ENCODE measurements at places on chromosomes 1 and 21.

GRCh38 chr1:116906812-116907211 is 2.9 kb upstream of the PTGFRN start:
- DNase-seq, result no peak

DNA sequence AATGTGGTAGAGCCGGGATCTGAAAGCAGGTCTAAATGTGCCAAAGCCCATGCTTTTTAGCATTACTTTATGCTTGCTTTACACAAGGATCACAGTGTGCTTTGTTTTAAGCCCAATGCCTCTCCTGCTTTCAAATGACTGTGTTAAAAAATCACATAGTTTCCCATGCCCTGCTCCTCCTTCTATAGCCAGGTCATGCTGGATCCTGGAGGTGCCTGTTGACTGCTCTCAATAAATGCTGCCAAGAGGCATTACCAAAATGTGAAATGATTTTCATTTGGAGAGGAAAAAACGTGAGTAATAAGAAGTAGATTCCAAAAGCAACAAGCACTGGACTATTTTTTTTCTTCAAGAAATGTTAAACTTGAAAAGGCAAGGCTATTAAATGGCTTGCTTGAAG is 420.7 kb upstream of the USP24 start:
- no peak for DNase-seq

GRCh38 chr1:31102501-31102950 is 37.0 kb upstream of the PUM1 start:
- DNase-seq, result no peak

DNA sequence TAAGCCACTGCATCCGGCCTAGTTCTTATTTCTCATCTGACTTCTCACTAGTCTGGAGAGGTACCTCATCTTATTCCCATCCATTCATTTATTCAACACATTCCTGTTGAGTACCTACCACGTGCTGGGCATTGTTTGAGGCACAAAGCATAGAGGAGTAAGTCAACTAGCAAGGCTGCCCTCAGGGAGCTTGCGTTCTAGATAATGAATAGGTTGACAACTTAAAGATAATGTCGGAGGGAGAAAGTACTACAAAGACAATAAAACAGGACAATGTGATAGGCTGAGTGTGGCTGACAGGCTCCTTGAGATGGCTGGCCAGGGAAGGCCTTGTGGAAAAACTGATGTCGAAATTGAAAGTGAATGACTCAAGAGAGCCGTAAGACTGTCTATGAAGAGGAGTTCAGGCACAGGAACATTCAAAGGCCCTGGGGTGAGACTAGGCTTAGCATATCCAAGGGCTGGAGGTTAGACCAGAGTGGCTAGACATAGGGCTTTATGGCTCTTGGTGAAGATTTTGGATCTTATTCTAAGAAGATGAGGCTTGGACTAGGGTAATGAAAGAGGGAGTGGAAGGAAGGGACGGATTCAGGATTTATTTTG is 18.3 kb downstream of the SPATA21 start:
- DNase-seq, result no peak

DNA sequence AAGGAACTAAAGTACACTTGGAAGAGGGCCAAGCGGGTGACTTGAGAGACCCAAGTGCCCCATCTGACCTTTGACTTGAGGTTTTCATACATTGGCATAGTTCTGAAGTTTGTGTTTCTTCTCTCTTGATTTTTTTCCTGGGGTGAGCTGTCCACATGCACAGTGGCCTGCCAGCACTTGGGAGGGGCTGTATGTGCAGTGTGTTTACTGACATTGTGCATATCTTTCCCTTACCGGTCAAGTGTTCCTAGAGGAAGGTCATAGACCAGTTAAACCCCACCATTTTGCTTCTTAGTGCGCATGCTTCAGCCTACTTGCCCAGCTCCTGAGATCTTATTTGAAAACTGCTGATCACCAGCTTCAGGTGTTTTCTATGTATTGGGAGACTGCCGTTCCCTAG is 435.2 kb upstream of the KAZN start:
- no peak for DNase-seq

DNA sequence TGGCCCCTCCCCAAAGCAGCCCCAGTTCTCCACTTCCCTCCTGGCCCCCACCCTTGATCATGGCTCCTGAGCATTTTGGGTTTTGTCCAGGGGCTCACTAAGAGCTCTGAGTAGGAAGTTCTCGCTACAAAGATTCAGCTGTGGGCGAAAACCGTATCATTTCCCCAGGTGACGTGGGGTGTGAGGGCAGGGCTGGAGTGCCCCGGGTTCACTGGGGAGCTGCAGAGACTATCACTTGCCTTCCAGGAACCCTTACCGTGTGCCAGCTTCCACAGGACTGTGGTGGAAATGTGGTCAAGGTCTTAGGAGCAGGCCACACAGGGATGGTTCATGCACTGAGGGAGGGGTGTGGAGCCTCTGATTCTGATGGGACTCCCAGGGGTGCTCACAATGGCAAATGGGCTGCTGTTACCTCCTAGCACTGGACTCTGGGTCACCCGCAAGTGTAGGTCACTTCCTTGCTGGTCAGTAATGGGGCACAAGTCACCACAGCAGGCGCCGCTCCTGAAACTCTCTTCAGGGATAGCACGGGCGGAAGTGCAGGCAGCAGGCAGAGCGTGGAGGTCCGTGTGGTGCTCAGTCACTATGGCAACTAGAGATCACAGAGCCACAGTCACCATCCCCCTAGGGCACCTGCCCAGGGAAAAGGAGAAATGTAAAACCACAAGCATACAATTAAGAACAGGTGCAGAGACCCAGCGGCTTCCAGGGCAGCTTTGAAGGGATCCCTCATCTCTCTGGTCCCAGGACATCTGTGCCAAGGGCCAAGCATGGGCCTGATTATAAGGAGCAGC is 35.4 kb downstream of the RSPH1 start:
- DNase-seq, result no peak

DNA sequence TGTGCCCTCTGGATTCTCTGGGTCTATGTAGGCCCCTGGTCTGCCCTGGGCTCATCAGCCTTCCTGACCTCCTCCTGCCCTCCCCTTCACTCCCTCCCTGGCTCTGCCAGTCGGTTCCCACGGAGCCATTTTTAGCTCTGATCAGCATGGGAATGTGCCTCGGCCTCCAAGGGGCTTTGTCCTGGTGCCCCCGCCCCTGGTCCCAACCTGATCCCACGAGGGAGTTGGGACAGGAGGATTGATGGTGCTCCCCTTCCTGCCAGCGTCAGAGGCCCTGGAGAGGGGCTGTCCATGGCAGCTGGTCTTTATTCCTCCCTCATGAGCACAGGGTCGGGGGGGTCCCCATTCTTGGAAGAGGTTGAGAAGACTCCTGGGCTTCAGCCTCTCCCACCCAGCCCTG is 24.9 kb downstream of the ETNK2 start:
- DNase-seq, result no peak

DNA sequence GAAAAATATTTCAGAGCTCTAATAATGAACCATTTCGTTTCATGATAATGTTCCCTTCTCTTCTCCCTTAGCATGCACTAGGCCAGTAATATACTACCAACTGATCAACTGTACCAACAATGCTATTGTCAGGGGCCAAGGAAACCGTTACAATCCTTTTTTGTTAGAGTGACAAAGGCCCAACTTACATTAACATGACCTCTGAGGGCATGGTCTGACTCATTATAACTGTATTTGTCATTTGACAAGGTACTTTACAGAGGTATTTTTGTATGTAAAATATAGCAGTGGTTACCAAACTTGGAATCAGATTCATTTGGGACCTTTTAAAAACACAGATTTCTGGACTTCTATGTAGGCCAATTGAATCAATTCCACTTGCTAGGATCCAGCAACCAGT is 102.6 kb upstream of the RRP15 start:
- no peak for DNase-seq

GRCh38 chr1:189350983-189351616 is 1126.6 kb downstream of the BRINP3 start:
- no peak for DNase-seq

DNA sequence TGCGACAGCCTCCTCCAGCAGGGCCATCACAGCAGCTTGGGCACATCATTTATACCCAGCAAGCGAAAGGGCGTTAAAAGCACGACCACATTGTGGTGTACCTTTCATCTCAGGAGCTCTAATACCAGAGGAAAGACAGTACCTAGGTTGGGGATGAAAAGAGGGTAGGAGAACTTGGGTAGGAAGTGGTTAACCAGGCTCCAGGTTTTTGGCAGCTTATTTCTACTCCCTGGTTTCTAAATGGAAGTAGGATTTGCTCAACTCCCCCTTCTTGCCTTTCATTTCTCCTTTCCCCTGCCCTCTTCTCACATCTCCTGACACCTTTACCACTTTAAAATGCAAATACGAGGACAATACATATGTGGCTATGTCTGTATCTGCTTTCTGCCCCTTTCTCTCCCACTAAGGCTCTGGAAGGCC is 30.2 kb downstream of the FAM177B start:
- no peak for DNase-seq

DNA sequence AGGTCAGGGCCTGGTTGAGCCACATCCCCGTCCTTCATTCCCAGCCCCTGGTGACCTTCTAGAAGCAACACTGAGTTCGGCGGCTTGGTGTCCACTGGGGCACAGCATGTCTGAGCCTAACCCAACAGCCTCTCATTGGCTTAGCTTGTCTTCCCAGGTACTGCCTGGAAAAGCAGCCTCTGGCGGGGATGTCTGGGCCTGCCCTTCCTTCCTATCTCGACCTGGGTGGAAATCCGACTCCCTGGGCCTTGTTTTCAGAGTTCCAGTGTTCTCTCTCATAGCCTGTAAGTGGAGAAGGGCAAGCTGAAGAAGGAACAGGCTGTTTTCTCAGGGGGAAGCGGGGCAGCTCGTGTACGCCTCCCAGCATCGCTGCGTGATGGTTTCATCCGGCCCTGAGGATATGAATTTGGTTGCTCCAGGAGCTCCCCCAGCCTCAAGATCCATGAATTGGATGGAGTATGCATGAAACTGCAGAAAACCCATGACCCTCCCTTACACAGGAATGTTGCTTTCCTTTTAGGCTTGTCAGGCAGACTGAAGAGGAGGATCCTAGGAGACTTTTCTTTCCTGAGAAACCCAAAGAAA is 116.5 kb upstream of the IRF2BP2 start:
- DNase-seq, result no peak

- no peak for DNase-seq
These were observed 5.1 kb downstream of the KCNK2 start for GRCh38 chr1:215087603-215088002.

DNA sequence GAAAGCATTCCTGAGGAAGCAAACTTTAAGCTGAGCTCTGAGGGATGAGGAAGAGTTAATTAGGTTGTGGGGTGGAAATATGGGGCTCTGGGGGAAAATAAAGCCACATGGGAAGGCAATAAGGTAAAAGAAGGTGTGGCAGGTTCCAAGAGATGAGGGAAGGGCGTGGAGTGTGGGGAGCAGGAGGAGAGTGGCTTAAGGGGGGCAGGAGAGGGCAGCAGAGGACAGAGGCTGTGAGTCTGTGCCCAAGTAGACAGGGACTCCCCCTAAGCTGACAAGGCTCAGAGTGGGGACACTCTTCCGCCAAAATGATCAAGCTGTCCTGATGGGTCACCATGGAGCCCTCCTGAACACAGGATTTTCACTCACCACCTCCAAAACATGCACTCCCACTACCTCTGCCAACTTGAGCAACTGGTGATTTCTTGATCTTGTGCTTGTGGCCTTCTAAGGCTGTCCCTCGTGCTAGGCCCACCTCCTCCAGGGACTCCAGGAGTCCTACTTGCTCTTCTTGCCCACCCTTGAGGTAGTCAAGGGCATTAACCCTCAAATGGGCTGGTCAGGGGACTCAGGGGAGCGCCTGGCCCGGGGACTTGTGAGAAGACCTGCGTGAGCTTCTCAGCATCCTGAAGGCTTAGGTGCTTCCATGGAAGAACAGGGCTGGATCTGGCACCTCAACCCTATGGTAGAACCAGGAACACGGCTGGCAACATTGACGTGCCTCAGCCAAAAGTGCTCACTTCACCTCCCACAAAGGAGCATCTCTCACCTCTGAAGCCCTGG is 23.4 kb downstream of the DMAP1 start:
- DNase-seq, result no peak

- DNase-seq, result no peak
These were observed 247.5 kb downstream of the NRIP1 start for GRCh38 chr21:14817311-14817710.

DNA sequence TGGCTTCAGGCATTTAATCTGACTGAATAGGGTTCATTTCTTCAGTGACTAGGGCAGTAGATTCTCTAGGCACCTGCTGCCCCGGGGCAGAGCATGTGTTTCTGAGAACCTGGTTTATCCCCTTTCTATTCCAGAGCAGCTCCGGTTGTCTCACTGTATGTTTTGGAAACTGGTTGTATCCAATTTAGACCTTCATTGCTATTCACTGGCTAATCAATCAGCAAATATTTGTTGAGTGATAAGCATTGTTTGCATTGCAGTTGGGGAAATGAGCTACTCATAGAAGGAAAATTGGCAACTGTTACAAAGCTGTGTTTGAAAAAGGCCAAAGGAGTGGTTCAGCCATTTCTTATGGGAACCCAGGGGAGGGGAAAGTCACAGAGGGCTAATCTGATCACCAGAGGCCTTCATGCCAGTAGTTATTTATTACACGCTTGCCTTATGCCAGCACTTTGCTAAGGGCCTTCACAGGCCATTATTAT is 2.9 kb downstream of the QSOX1 start:
- DNase-seq, result no peak

DNA sequence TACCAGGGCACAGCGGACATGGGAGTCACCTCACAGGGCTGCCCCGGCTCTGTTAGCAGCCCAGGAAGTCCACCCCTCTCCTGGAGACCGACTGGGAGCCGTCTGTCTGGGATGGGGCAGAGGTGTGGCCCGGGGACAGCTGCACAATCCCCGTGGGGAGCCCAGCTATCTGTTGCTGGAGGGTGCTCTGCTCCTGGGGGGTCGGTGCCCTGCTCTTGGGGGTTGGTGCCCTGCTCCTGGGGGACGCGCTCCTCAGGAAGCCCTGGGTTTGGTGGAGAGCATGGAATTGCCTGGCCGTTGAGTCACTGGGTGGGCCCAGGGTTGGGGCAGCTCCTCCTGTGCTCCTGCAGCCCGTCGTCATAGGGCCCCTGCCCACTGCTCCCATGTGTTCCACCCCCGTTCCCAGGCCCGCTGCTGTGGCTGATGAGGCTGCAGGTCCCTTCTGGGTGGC is 39.3 kb downstream of the AGPAT3 start:
- DNase-seq, result no peak

GRCh38 chr21:32702702-32703101 is 25.1 kb downstream of the SYNJ1 start:
- DNase-seq, result no peak

DNA sequence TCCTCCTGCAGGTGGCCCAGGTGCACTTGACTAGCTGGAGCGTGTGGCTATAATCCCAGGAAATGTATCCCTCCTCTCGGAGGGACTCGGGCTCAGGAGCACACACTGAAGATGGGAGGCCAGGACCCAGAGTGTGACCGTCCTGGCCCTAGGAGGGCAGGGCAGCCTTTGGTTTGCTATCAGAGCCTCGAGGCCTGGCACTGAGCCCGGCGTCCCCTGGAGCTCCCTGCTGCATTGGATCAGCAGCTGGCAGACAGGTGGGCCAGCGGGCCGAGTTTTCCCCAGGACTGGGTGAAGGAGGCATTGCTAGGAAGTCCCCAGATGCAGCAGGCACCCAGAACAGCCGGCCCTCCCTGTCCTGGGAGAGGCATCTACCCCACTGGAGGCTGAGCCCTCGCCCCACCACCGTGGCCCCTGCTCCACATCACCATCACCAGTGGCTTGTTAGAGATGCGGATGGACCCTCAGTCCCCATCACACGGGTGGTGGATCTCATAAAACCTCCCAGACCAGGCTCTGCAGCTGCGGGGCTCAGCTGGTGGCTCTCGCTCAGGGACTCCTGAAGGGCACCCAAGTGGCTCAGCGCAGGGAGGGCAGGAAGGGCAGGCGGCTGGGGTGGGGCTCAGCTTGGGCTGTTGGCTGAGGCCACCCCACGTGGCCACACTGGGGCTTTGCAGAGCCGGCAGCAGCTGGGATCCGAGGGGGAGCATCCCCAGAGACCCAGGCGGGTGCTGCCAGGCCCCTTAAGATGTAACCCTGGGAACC is 32.7 kb upstream of the POFUT2 start:
- DNase-seq, result no peak

- no peak for DNase-seq
These were observed 7.3 kb downstream of the GSTM5 start for GRCh38 chr1:109719337-109719837.
